Stimulated activated CD8-positive, alpha-beta memory T cell treated with anti-CD3 and anti-CD28 coated beads, Interleukin-4, amount 100 ng/mL, for 24 hours (primary cell): ENCODE measurements at places on chromosomes 16 and 17.

- no peak for DNase-seq
Observed at GRCh38 chr17:9361188-9361955, 214.2 kb downstream of the STX8 start.

GRCh38 chr17:76447931-76448652 is 4.9 kb downstream of the UBE2O start:
- no peak for DNase-seq

DNA sequence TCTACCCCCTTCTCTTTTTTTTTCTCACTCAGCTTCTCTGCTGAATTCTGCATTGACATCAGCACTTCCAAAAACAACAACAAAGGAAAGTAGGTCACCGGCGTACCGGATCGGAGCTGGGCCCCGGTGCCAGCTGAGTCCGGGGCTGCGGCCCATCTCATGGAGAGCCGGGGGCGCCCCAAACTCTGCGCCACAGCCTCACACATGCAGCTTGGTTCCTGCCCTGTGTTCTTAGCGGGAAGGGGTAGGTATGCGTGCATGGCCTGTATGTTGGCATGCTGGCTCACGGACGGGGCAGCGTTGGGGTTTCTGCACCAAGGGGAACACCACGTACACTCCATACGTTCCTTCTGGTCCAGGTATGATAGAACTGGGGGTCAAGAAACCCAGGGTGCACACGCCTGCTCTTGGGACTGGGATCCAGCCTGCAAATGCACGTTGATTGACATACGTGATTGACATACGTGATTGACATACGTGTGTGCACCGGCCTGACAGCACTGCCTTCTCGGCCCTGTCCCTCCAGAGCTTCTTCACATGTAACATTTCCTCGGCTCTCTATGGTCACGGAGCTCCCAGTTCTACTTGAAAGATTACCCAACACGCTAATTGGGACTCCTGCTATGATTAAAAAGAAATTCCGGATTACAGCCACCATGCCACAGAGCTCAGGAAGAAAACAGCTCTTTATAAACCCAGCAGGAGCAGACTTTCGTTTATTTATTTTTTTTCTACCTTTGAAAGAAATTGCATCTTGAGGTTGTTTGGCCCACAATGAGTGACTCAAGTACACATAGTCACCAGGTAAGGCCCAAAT is 88.7 kb downstream of the RPA1 start:
- DNase-seq = no peak

DNA sequence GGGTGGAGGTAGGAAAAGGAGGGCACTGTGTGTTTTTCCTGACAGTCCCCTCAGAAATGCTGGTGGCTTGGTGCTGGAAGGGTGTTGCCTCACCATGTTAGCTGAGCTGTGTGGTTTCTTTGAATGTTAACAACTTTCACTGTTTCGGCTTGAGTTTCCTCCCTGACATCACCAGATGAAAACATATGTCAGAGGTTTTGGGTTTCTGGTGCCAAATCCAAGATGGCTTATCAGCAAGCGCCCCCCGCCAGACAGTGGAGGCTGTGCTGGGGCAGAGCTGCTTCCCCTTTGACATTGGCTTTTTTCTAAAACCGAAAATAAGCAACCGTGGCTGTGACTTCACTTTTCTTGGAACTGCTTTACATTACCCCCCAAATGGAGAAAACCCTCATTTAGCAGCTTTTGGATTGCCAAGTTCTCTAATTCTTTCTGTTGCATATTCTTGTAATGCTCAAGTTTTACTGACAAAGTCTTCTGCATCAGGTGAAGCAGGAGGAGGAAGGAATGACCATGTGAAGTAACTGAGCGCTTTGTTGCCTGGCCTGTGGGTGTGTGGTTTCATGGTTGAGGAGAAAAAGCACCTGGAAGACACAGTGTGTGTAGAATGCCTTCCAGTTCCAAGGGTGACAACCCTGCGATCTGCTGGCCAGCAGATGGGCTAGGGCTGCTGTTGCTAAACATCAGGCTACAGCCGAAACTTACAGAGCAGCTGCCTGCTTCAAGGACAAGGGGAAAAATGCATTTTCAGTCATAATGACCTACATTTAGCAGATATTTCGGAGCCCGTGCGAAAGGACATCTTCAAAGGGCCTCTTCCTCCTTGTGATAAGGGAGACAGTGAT is 9.7 kb downstream of the RMI2 start:
- peak; percentile 69 for DNase-seq

DNA sequence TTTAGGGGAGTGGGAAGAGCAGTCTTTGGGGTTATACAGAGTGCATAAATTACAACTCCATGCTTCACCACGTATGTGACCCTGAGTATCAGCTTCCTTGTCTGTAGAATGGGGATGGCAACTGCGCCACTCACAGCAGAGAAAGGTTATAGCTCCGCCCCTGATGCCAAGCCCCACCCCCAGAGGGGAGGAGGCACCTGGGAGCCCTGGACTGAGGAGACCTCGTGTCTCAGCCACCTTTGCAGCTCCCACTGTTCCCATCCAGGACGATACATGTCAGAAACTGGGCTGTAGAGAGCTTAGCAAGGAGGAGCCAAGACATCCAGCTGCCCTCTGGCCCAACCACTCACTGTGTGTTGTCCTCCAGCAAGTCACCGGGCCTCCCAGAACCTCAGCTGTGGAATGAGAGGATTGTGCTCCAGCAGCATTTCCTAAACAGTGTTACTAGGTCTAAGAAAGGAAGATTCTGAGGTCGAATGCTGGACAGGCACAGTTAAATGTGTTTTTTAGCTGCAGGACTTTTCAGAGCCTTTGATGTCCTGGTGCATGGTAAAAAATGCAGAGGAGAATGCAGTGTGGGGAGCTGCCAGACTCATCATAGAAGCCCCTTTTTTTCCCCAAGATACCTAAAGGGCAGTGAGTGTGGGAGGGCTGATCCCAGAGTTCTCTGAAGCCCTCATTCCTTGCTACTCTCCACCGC is 49.4 kb downstream of the BEAN1 start:
- DNase-seq = peak; percentile 42

- DNase-seq = no peak
Observed at GRCh38 chr16:10983159-10983558, 38.8 kb downstream of the CLEC16A start.

- DNase-seq = no peak
Observed at GRCh38 chr17:59876107-59876506, 16.6 kb downstream of the TUBD1 start.

GRCh38 chr17:9217151-9218056 is 196.1 kb downstream of the NTN1 start:
- no peak for DNase-seq

DNA sequence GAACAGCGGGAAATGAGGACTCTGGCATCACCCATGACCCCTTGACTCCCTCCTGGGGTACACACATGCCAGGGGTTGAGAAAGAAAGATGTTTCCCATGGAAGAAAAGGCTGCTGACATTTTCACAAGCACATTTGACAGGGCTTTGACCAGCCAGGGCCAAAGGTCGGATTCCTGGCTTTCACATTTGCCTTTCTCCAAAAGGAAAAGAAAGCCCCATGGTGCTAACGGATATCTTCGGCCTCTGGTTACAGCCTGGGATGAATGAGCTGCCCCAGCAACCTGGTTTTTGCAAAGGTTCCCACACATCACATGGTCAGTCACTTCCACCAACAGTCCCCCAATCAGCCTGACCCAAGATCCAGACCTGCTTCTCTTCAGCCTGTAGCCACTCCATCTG is 478.2 kb upstream of the CDH11 start:
- DNase-seq = no peak

- no peak for DNase-seq
Observed at GRCh38 chr16:2285731-2286191, 17.8 kb upstream of the RNPS1 start.

DNA sequence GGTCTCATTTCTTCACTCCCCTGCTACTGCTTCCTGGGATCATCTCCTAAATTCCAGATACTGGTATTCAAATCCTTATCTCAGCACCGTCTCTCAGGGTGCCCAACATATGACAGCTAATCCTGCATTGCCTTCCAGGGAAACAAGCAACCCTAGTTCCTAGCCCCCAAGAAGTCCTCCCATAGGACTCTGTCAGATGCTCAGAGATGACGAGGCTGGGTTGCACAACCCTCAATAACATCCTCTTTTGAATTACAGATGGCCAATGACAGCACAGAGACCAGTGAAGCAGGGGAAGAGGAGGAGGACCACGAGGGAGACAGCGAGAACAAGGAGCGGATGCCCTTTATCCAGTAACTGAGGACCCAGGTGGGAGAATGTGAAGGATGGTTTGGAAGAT is 45.0 kb upstream of the CLEC3A start:
- no peak for DNase-seq

- no peak for DNase-seq
Observed at GRCh38 chr17:60888812-60889709, 211.4 kb downstream of the BCAS3 start.

- no peak for DNase-seq
Observed at GRCh38 chr16:31113121-31114120, 4.0 kb upstream of the KAT8 start.

- DNase-seq = no peak
Observed at GRCh38 chr16:46629331-46630219, 8.4 kb upstream of the SHCBP1 start.

GRCh38 chr16:21950782-21951521 is 2.2 kb upstream of the UQCRC2 start:
- no peak for DNase-seq

GRCh38 chr16:27774779-27775178 is 224.8 kb downstream of the KATNIP start:
- no peak for DNase-seq

GRCh38 chr17:36089888-36090836 is at the start of gene CCL3:
Gene CCL3 (minus strand): TSS chr17:36090143. CDS start chr17:36090058, 85 bp downstream.
- DNase-seq = peak; percentile 37

- DNase-seq = no peak
Observed at GRCh38 chr16:52016387-52016786, 530.6 kb downstream of the TOX3 start.

- no peak for DNase-seq
Observed at GRCh38 chr17:61362852-61363600, 36.6 kb upstream of the TBX2 start.

DNA sequence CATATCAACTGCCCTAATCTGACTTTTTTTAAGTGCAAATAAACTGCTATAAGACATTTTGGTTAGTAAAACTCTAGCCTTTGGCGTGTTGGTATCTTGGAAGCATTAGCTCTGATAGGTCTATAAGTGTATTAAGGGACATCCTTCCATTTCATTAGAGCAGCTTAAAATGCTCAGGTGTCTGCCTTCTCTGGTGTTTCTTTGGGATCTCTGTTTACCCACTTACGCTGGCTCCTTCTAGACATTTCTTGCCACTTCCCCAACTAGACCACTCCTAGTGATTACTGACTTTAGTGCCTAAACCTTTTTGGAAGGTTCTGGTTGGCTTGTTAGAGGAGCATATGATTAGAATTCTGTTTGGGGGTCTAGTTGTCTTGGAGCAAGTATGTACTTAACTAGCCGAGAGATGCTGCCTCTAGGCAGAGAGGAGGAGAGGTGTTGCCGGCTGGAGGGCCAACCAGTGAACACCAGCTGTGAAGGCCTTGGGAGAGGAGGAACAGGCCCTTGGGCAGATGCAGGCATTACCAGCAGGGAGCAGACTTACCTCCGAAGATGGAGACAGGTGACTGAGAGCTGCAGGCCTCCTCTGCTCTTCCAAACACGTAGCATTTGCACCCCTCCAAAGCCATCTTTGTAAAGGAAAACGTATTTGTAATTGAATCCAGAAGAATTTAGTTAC is 15.2 kb upstream of the CLEC18C start:
- DNase-seq = no peak

GRCh38 chr16:72287649-72288048 is 115.7 kb upstream of the PMFBP1 start:
- DNase-seq = no peak

GRCh38 chr17:6388416-6388815 is 46.5 kb downstream of the AIPL1 start:
- DNase-seq = no peak

- DNase-seq = no peak
Observed at GRCh38 chr16:2386990-2387389, 42.3 kb upstream of the CCNF start.

DNA sequence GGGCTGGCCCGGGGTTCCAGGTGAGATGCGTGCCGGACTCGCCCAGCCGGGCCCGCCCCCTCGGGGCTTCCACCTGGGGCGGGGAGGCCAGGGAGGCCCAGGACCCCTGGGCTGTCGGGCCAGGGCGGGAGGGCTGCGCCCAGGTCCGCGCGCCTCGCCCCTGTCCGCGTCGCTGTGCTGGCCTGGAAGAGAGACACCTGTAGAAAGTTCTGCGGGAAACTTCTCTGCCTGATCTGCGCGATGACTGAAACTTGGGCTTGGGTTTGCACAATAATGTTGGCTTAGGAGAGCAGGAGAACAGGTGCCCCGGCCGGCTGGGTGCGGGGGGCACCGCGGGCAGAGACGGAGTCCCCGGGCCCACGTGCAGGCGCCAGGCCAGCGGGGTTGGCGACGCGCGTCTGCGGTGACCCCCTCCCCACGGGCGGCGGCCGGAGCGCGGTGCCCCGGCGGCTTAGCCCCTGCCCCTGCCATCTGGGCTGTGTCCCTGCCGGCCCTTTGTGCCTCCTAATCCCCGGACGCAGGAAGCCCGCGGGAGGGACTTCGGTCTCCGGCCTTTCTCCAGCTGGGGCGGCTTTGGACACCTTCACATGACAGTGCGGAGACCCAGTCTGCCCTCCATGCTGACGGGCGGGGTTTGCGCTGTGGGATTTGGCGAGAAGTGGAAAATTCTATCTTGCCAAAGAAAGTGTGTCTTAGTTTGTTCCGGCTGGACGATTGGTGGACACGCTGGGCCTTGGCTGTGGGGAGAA is 483 bp downstream of the LLGL2 start:
- DNase-seq = no peak

- DNase-seq = no peak
Observed at GRCh38 chr16:86158688-86159360, 259.9 kb downstream of the IRF8 start.

DNA sequence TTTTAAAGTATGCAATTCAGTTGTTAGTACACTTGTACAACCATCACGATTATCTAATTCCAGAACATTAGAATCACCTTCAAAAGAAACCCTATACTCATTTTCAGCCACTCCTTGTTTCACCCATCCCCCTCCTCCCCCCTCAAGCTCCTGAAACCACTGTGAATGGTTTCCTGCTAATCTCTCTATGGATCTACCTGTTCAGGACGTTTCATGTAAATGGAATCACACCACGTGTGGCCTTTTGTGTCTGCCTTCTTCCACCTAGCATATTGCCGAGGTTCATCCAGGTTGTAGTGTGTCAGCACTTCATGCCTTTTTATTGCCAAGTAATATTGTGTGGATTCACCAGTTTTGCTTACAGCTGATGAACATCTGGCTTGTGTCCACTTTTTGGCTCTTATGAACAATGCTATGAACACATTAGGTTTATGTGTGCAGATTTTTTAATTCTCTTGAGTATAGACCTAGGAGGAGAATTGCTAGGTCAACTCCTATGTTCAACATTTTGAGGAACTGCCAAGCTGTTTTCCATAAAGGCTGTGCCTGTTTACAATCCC is 17.8 kb downstream of the EIF4A3 start:
- DNase-seq = no peak

GRCh38 chr17:46121841-46122485 is 71.3 kb downstream of the KANSL1 start:
- no peak for DNase-seq
